Kidney capillary endothelial cell (primary cell): ENCODE measurements at places on chromosomes 6 and 20.

DNA sequence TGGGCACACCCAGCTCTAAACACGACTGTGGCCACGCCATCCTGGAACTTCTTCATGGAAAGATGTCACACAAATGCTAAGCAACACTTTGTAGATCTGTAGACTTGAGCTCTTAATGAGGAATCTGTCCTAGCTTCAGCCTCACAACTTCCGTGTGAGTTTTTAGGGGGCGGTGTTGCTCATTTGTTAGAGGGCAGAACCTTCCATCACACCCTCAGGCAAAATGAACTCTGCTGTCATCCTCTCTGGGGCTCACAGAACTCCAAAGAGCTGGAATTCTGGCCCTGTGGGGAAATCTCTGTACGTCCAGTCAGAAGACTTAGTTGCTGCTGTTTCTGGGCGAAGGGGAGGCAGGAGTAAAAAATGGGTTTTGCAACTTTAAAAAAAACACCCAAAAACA, 49.8 kb downstream of the NRN1 start:
- DNase-seq = no peak

DNA sequence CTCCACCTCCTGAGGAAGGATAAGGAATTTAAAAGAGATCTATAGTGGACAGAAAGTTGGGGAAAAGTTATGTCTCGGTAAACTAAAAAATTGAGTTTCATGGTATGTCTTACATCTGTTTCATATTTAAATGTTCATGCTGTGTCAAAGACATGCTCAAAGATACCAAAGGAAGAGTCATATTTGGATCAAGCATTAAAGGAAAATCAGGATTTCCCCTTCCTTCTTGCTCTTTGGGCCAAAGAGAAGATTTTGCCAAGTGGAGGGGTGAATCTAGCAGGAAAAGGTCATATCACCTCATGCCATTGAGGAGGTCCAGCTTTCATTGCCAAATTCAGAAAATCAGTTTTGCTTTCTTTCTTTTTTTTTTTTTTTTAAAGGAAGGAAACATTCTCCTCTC, 192.4 kb downstream of the OGFRL1 start:
- DNase-seq = no peak

DNA sequence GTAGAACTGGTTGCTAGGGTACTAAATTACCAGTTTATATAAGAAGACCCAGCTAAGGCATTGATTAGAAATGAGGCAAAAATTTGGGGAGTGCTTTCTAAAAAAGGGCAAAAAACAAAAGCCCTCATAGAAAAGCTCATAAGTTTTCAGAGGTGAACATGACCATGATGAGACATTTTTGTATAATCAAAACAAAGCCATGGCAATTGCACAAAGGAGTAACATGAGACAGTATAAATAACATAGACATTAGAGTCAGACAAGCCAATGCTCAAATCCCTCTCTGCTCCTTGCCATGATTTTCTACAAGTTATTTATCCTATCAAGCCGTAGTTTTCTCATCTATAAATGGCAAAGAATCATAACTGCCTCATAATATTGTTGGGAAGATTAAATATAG, 112.2 kb upstream of the ADTRP start:
- no peak for DNase-seq

DNA sequence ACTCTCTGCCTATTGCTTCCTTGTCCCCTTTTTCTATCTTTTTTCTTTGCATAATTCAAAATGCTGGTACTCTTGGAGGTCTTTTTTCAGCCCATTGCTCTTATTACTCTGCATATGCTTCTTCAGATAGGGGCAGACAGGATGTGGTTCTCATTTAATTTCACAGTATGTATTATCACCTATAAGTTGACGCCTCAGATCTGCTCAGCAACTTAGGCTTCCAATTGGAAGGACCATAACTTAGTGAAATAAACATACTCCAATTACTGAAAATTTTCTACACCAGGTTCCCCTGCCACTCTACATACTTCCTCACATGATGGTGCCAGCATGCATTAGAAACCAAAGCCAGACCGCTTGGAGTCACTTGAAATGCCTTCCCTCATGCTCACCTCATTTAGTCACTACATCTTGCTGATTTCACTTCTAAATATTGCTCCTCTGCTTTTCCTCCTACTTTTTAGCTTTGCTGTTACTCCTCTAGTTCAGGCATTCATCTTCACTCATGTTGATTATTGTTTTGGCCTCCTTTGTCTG, 34.5 kb upstream of the AHI1 start:
- no peak for DNase-seq

DNA sequence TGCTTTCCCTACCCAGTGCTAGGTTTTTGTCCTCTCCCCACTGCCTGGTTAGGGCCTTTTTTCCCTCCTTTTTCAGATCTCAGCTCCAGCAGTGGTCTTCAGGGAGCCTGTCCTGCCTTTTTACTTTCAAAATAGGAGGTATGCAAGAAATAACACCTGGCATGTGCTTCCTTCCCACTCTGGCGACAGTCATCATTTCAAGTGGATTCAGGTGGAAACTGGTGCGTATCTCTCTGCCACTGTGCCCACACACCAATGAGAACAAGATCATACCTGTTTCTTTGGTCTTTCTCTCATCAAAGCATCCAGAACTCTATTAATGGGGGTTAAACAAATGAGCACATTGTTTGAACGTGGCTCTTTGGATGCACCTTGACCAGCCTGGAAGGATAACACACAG, 95.7 kb upstream of the GGTLC1 start:
- no peak for DNase-seq

- DNase-seq = no peak
Measured at GRCh38 chr20:34791289-34792020, 34.0 kb downstream of the NCOA6 start.

- DNase-seq = peak; percentile 65
Measured at GRCh38 chr6:56749632-56750151, 107.0 kb upstream of the DST start.

GRCh38 chr6:150254770-150255169, 111.9 kb downstream of the PPP1R14C start:
- DNase-seq = no peak

DNA sequence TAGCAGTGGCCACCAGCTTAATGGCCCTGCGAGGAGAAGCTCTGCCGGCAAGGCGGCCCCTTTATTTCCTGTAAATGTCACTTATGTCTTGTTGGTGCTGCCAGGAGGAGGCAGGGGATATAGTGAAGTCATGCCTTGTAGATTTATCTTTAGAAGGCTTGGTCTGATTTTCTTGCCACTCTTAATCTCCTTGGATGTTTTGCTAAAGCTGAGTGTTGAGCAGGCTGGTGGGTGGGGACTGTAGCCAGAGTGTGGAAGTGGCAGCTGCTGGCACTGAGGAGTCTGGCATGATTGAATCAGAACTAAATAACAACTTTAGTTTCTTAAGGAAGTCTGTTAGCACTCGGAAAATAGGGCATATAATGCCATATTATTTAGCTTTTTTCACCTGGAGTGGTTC, 77.9 kb downstream of the PHF20 start:
- DNase-seq = no peak

DNA sequence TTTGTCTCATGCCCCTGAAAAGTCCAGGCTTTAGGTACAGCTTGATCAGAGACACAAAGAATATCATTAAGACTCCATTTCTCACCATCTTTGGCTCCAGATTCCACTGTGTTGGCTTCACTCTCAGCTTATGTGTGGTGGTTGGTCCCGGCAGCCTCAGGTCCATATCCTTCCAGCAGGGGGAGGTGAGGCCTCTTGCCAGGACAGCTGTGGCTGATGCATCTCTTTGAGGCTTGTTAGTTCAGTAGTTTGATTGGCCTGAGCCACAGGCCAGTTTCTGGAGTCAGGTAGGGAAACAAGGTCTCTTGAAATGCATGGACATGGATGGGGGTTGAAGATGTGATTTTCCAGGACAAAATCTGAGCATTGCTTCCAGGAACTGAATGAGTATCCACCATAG, 62.4 kb downstream of the JAG1 start:
- DNase-seq = no peak

DNA sequence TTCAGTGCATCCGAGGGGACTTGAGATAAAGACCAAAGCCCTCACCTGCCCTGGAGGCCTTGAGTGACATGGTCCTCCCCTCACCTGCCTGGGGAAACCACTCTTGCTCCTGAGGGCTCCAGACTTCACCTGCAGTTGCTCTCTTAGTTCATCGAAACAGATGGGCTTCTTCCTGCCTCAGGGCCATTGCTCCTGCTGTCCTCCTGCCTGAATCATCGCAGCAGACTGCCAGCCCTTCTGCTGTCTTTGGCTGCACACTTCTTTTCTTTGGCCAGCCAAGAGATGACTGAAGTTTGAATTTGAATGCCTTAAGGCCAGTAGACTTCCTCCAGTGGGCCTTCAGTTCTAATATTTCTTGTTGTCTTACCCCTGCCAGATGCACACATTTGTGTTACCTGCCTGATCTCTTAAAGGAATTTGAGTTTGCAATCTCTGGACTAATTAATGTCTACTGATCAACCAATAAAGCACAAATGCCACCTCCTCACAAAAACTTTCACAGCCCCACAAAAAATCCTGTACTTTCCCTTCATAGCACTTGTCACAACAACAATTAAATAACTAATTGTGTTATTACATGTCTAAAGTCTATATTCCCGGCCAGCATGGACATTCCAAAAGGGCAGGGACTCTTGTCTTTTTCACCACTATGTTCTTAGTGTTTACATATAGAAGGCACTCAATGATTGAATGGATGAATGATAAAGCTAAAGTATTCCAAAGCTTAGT, 56.7 kb upstream of the SGK1 start:
- no peak for DNase-seq

DNA sequence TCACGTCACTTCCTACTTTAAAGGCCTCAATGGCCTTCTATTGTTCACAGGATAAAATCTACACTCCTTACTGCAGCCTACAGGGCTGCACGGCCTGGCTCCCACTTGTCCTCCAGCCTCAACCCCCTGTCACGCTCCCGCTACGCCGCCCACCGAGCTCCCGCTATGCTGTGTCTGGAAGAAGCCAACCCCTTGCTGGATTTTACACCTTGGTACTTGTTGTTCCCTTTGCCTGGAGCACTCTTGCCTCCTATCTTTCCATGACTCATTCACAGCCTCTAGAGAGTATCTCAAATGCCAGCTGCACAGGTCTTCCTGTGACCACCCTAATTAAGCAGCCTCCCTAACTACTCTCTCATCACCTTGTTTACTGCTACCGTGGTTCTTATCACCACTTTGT, 259.9 kb downstream of the PRKN start:
- DNase-seq = no peak

DNA sequence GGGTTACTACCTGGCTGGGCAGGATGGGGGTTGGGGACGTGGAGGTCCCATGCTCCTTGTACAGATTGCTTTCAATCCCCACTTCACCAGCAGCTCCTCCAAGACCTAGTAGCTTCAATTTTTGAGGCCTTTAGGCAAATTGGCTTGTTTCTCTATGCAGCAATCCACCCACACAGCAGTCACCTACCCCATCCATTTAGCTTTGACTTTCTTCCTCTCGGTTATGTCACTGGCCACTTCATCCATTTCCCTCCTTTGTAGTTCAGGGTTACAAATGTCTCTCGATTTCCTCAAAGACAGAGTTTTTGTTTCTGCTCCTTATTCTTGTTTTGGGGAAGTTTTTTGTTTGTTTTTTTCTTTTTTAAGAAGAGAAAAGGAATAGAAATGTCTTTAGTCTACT, 33.4 kb upstream of the RSPO4 start:
- no peak for DNase-seq
